NCI-H345 (cell line): ENCODE measurements at places on chromosomes 16 and 17.

GRCh38 chr17:39738983-39739884 lies 1.5 kb downstream of the GRB7 start:
- peak; percentile 69 for DNase-seq

DNA sequence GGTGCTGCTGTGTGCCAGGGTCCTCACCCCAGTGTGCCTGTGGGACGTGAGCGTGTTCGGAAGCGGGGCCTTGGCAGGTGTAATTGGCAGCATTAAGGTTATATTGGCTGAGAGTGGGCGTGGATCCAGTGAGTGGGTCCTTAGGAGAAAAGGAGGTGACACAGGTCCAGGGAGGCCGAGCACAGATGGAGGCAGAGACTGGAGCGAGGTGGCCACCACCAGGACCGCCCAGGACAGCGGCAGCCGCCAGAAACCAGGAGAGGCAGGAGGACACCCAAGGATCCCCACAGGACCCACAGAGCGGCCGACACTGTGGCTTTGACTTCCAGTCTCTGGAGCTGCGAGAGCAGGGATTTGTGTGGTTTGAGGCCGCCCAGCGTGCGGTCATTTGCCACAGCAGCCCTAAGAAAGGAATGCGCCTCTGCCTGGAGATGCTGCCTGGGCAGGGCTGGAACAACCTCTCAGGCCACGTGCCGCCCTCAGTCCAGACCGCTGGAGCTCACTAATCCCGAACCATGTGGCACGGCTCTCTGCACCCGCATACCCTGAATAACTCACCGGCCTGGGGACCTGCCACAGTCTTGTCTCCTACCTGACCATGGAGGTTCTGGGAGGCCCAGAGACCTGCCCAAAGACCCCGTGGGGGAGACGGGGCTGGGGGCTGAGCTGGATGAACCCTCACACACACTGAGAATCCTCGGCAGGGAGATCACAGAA lies 45.4 kb downstream of the SOX8 start:
- DNase-seq, result no peak

DNA sequence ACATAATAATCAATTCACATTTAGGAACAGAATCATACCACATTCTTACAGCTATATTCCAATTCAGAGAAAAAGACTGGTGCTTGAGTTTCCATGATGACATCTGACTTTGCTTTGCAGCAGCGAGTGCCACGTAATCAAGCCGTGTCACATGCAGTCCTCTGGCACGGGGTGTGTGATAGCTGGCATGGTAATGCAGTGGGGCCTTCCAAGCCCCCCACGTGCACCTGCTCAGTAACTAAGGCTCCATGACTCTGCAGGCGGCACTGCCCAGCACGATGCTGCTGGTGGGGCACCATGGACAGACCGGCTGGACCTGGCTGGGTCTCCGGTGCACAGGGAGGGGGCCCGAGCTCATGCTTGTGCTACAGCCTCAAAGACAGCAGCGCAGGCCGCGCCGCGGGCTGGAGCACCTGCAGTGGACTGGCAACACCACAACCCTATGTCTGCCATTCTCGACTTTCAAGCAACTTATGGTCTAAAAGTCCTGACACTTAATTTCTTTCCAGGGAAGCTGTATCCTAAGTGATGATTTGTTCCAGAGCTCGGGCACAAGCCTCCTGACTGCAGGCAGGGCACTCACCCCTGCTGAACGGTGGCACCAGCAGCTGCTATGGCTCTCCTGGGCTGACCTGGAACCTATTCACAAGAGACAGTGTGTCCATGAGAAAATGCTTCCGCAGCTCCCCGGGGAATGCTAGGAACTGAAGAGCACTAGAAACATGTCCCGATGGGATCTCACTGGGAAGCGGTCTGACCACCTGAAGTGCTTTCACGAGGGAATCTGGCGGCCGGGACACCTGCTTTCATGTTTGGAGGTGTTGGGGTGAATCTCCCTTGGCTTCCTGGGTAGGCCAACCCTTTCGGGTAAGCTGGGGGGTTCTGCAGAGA lies 99.5 kb upstream of the DNAH17 start:
- DNase-seq, result no peak

DNA sequence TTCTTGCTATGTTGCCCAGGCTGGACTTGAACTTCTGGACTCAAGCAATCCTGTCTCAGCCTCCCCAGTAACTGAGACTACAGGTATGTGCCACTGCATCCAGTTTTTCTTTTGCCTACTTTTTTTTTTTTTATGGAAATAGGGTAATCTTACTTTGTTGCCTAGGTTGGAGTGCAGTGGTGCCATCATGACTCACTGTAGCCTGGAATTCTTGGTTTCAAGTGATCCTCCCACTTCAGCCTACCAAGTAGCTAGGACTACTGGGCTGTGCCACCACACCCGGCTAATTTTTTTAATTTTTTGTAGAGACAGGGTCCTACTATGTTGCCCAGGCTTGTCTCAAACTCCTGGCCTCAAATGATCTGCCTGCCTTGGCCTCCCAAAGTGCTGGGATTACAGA lies 10.0 kb downstream of the LRRC36 start:
- DNase-seq, result no peak

DNA sequence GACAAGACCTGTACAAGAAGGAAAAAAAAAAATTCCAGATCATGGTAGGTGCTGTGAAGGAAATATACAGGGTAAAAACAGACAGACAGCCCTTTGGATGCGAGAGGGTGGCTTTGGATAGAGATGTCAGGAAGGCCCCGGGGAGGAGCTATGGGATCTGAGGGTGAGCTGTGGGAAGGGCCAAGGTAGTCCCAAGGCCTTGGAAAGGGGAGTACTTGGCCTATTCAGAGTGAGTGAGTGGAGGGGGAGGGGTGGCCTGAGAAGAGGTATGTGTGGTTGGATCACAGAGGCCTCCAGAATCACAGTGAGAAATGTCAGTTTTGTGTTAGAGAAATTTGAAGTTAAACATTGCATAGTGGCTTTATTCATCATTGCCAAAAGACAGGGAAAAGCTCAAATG lies 31.2 kb upstream of the AKTIP start:
- DNase-seq, result no peak

GRCh38 chr17:66947311-66947710 lies 17.2 kb upstream of the CACNG4 start:
- DNase-seq, result no peak

GRCh38 chr16:55010492-55011160 lies 80.0 kb downstream of the IRX5 start:
- DNase-seq, result no peak

DNA sequence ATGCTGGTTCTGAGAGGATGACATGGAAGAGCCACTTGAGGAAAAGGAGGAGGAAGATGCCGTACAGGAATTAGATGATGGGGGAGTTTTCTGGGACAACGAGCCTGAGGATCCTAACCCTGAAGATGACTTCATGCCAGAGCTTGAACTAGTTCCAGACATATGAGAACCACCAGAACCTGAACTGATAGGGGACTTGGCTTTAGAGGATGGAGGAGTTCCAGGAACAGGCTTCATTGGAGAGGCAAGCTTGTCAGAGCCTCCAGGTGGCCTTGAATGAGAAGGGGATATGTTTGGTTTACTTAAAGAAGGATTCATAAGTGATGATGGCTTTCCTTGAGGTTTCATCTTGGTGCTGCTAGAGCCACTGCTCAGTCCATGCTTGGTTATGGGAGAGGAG lies 6.9 kb upstream of the FBXL20 start:
- no peak for DNase-seq

GRCh38 chr17:51682115-51682514 lies 421.8 kb downstream of the UTP18 start:
- DNase-seq, result no peak

- DNase-seq, result peak; percentile 73
Measured at GRCh38 chr16:4660454-4661007, 32.8 kb upstream of the NUDT16L1 start.

- no peak for DNase-seq
Measured at GRCh38 chr16:7185689-7186088, 147.0 kb upstream of the RBFOX1 start.

GRCh38 chr16:8867932-8868415 lies 832 bp downstream of the CARHSP1 start:
- DNase-seq, result no peak

DNA sequence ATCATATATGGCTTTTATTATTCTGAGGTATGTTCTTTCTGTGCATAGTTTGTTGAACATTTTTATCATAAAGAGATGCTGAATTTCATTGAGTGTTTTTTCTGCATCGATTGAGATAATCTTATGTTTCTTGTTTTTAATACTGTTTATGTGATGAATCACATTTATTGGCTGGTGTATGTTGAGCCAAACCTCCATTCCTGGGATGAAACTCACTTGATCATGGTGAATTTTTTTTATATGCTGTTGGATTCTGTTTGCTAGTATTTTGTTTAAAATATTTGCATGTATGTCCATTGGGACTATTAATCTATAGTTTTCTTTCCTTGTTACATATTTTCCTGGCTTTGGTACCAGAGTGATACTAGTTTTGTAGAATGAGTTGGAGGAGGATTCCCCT lies 500.2 kb downstream of the CDH11 start:
- DNase-seq, result no peak

GRCh38 chr16:96935-97381 lies 18.9 kb downstream of the MPG start:
- peak; percentile 83 for DNase-seq

GRCh38 chr16:1493746-1494094 lies 560 bp downstream of the TELO2 start:
- no peak for DNase-seq

GRCh38 chr17:56812901-56813388 lies 20.8 kb downstream of the C17orf67 start:
- DNase-seq, result peak; percentile 63

DNA sequence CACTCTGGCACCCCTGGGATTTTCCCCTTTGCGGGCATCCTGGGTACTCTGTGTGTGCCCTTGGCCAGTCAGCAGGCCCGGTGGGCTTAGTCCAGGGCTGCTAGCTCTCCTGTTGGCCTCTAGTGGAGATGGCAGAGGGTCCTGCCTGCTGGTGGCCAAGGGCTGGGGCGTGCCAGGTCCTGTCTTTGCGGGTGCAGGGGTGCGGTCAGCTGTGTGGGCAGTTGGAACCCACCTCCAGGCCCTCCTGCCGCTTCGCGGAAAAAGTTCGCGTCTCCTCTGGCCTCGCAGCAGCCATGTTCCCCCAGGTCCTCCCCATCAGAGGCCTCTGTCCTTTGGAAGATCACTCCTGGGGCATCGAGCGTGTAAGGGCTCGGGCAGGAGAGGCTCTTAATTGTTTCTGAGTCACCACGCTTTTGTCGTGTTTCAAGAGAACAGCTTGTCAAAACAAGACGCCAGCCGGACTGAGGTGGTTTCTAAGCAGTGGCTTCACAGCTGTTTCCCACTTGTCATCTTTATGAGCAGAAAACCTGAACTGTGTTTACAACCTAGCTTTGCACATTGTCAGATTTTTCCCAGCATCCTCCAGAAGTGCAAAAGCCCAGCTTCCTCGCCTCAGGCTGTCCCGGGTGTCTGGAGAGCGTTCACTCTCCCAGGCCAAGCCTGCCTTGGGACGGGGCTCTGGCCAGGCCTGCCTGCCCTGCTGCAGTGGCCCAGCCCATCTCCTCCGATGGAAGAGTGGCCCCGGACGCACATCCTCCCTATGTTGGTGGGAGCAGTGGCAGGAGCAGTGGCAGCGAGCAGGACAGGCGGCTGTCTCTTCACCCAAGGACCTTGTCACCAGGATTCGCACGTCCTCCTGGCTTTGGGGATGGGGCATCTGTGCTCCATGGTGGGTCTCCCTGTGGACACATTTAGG lies 5.0 kb upstream of the DNASE1L2 start:
- no peak for DNase-seq

DNA sequence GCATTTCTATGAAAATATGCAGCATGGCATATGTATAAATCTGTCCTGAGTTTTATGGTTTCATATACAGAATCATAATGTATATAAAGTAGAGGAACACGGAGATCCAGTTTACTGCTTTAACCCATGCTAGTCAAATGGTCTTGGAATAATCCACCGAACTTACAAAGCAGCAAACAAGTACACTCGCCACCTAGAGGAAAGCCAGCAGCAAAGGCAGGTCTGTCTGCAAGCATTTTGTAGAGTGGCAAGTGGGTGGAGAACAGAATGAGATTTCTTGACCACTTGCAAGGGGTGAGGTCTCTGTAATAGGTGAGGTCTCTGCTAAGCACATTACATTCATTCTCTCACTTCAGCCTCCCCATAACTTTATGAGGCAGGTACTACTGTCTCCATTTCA lies 308.3 kb downstream of the CA10 start:
- DNase-seq, result no peak

GRCh38 chr16:1261131-1261892 lies 5.4 kb downstream of the TPSD1 start:
- peak; percentile 81 for DNase-seq

- no peak for DNase-seq
Measured at GRCh38 chr17:52213451-52213850, 54.9 kb upstream of the CA10 start.

DNA sequence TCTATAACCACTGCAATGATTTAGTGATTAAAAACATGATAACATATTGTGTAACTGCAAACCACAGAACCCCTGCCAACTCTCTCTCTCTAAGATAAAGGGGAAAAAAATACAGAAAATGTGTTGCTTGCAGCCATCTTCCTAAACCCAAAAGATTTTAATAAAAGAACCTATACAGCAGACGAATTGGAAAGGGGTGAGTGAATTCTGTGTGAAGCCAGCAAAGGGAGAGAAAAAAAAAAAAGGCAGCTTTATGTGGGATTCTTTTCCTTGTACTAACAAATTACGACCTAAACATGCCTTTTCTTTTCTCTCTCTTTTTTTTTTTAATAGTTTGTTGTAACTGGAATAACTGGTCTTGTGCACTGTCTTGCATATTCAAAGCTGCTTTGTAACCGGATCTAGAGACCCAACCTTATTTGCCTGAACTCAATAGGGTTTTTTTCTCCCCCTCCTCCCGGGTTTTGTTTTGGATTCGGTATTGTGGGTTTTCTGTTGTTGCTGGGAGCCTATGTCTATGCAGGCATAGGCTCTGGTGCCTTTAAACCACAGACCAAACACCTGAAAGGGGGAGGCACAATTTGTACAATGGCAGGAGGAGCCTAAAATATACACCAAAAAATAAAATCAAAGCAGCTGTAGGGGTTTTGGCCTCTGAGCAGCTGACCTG lies 7.0 kb upstream of the ZFHX3 start:
- peak; percentile 60 for DNase-seq

- DNase-seq, result no peak
Measured at GRCh38 chr17:30961209-30962188, 9.3 kb upstream of the RNF135 start.

DNA sequence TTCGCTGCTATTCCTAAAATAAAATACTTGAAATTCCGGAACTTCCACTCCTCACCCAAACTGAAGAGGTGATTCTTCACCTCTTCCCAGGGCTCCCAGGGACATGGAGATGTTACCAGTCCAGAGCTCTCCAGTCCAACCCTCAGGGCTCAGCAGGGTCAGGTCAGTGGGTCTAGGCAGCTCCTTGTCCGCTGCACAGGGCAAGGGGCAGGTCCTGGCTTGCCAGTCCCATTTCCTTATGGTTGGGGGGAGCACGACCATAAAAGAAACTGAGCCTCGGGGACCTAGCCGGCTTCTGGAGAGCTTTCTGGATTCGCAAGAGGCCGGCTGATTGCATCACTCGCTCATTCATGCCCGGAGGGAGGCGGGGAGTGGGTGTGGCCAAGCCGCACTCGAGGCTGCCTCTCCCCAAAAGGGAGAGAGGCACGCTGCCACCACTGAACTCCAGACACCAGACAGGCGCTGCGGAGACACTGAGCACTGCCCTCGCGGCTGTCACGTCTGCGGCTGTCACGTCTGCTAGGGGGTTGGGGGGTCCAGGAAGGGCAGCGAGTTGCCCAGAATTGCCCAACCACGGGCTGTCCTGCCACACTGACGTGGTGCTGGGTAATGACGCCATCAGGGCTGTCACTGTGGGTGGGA lies 15.8 kb downstream of the SLC7A5 start:
- DNase-seq, result peak; percentile 77
